ENCODE measurements at places on chromosomes 5 and 9. TPM values are rescaled to one million over a fixed set of nuclear protein-coding genes. Genes with fewer than 3 reads are reported as not detected.

Gene CREBRF
- total RNA-seq: 10.1 TPM

GRCh38 chr9:134346151-134346550 is 19.9 kb downstream of the RXRA start:
- no peak for DNase-seq

GRCh38 chr9:108562176-108562575 is 293.6 kb downstream of the ACTL7B start:
- no peak for DNase-seq

DNA sequence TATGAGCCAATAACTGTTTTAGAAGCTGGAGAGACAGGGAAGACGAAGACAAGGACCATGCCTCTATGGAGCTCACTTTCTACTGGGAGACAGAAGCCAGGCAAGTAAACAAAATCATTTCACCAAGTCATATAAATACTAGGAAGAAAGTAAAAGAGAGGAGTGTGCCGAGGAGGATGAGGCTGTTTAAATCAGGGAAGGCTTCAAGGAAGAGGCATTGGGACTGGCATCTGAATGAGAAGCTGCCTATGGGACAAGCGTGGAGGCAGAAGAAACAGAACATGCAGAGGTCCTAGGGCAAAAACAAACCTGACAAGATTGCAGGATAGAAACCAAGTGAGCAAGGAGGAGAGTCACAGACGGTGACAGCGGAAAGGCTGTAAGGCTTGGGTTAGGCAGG is 68.1 kb upstream of the CPLX2 start:
- DNase-seq: no peak

GRCh38 chr9:21001581-21001980 is 29.9 kb downstream of the HACD4 start:
- no peak for DNase-seq

- no peak for DNase-seq
Observed at GRCh38 chr9:15453956-15454355, 31.3 kb downstream of the SNAPC3 start.

DNA sequence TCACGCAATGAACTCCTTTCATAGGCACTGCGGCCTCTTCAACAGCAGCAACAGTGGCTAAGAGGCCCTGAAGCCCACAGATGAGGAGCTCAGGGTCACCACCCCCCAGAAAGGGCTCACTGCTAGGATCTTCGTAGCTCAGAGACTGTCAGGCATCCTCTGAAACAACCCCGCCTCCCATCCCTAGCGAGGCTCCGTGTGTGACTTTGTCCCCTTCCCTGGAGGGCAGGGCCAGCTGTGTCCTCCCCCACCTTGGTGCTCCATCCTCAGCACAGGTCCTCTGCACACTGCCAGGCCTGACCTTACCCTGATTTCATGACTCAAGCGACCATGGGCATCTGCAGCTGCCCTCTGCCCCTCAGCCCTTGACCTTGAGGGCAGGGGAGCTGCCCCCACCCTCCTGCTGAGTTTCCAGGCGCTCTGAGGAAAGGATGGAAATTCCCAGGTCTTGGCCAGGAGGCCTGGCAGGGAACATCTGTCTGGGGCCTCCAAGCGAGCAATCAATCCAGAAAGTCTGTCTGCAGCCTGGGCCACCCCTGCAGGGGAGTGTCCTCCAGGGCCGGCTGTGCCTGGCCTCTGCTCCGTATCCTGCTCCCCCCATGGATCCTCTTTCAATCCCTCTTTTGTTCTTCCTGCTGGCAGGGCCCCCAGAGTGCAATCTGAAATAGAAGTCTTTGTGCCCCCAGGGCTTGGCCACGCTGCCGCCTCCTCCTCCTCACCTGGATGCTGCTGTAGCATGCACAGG is 6.8 kb upstream of the IRX4 start:
- DNase-seq: no peak

GRCh38 chr9:80369641-80370040 is 797.9 kb downstream of the TLE4 start:
- DNase-seq: no peak

- DNase-seq: no peak
Observed at GRCh38 chr5:74552101-74552500, 88.4 kb downstream of the ENC1 start.

GRCh38 chr9:130959809-130960334 is 20.8 kb upstream of the FIBCD1 start:
- DNase-seq: no peak

- DNase-seq: no peak
Observed at GRCh38 chr9:114053246-114054005, 24.7 kb downstream of the AMBP start.

Gene PCDHGC4
- total RNA-seq: not detected

GRCh38 chr9:133505186-133505830 is 19.5 kb downstream of the MYMK start:
- DNase-seq: no peak

DNA sequence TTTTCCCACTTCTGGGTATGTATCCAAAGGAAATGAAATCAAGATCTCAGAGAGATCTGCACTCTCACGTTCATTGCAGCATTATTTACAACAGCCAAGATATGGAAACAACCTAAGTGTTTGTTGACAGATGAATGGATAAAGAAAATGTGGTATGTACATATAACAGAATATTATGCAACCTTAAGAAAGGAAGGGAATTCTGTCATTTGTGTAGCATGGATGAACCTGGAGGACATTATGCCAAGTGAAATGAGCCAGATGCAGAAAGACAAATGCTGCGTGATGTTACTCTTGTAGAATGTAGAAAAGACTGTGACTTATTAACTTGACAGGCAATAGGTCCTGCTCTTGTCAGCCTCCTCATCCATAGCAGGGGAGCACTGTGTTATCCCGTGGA is 31.4 kb downstream of the PPARGC1B start:
- no peak for DNase-seq

DNA sequence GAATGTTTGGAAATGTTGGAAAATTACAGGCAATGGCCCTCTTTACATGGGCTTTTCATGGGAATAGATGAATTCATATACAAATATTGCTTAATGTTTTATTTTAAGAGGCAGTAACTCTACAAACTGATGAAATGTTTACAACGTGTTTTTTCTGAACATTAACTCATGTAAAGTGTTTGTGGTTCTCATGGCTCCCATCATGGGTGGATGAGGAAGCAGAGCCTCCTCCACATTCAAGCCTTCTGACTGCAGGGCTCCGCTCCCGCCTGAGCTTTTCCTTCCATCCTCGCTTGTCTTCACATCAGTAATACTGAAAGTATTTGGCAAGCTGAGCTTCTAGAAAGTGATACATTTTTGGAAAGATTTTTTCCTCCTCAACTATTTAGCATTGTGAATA is 204.2 kb downstream of the ARHGAP26 start:
- no peak for DNase-seq
